Thyroid gland (tissue), 4 donors: ENCODE measurements at places on chromosomes 2 and 18. TPM values are rescaled to one million over a fixed set of nuclear protein-coding genes. Genes with fewer than 3 reads are reported as not detected.

The ITGA4 gene
- 5.5 TPM for total RNA-seq

The SDC1 gene
- total RNA-seq = 24.5 TPM

The TGFA gene
- total RNA-seq = 16.8 TPM

The UBXN4 gene
- 134 TPM for total RNA-seq

The TXNDC2 gene
- not detected for total RNA-seq

The C2orf66 gene
- not detected for total RNA-seq

The COA5 gene
- total RNA-seq = 51.5 TPM

The ITGB6 gene
- 17.2 TPM for total RNA-seq

The EFHD1 gene
- 6.9 TPM for total RNA-seq

The TLX2 gene
- total RNA-seq = not detected

The SERPINB4 gene
- not detected for total RNA-seq

The SETBP1 gene
- 39.5 TPM for total RNA-seq

The SLC11A1 gene
- 5.8 TPM for total RNA-seq

The ALLC gene
- not detected for total RNA-seq

The ARMC9 gene
- 20.3 TPM for total RNA-seq

The ALPP gene
- total RNA-seq = not detected

The CASP10 gene
- 23.0 TPM for total RNA-seq

The NETO1 gene
- 0.54 TPM for total RNA-seq

The MROH2A gene
- 20.4 TPM for total RNA-seq

The SNED1 gene
- total RNA-seq = 70.7 TPM

The TSPYL6 gene
- not detected for total RNA-seq

The BOLA3 gene
- total RNA-seq = 16.4 TPM

The LAMA1 gene
- 17.8 TPM for total RNA-seq

The BCL2 gene
- total RNA-seq = 108 TPM

The LOXHD1 gene
- total RNA-seq = 0.11 TPM

The FAP gene
- 10.1 TPM for total RNA-seq

The SPATA3 gene
- 0.54 TPM for total RNA-seq

The TEX44 gene
- total RNA-seq = not detected

The TMEM169 gene
- total RNA-seq = 2.7 TPM

The ANO7 gene
- total RNA-seq = 0.98 TPM

The CXCR1 gene
- 0.29 TPM for total RNA-seq

The CACNB4 gene
- 3.1 TPM for total RNA-seq
